Islet precursor cell (in vitro differentiated cells): ENCODE measurements at places on chromosomes 5 and 9.
A peak's percentile ranks its signal among the peaks of the same experiment; 100 is the strongest.

DNA sequence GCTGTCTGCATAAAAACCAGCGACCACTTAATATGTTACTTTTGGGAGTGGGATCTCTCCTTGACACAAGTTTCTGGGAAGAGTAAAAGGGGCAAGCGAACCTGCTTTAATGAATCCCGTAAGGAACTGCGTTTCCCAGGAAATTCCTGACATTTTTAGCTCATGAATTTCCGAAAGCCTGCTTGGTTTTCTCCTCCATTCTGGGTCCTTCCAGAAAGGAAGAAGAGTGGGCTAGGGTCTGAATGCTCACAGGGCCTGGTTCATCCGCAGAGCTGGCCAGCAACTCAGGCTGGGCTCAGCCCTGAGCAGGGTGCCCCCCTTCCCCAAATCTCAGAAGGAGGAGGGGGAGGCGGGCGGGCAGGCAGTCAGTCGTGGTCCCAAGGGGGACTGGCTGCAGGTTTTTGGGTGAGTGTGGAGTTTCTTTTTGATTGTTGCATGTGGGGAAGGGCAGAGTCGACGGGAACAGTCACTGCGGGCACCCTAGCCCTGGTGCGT lies 1.2 kb upstream of the PURA start:
- peak; percentile 76 for DNase-seq

GRCh38 chr5:35248843-35249780 lies 18.8 kb upstream of the PRLR start:
- DNase-seq = no peak

DNA sequence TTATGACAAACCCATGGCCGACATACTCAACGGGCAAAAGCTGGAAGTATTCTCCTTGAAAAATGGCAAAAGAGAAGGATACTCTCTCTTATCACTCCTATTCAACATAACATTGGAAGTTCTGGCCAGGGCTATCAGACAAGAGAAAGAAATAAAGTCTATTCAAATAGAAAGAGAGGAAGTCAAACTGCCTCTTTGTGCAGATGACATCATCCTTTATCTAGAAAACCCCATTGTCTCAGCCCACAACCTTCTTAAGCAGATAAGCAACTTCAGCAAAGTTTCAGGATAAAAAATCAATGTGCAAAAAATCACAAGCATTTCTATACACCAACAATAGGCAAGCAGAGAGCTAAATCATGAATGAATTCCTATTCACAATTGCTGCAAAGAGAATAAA lies 1799.9 kb upstream of the ACO1 start:
- DNase-seq = no peak

- peak; percentile 92 for DNase-seq
Observed at GRCh38 chr9:96129747-96130146, 172.2 kb downstream of the HSD17B3 start.

- no peak for DNase-seq
Observed at GRCh38 chr9:3549225-3549624, 23.4 kb upstream of the RFX3 start.

DNA sequence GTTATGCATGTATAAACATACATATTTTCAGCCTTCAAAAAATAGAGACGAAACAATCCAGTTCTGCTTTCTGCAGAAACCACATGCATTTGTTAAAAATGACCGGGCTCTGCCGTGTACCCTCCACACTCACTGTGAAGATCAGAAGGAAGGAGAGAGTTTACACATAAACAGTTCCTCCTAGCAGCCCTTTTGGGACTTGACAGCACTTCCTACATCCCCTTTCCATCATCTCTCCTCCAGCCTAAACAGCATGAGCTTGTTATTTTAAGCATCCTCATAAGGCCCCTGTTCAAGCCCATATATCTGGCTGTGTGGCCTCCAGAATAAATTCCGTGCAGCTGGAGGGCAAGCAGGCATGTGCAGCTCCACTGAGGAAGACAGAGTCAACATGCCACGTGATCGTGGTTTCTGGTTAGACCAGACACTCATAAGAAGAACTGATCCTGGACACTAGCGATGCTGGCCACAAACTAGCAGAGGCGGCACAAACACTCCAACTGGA lies 42.2 kb downstream of the NIPAL4 start:
- no peak for DNase-seq
